ENCODE measurements at places on chromosomes 3 and 15.
A peak's percentile ranks its signal among the peaks of the same experiment; 100 is the strongest.

DNA sequence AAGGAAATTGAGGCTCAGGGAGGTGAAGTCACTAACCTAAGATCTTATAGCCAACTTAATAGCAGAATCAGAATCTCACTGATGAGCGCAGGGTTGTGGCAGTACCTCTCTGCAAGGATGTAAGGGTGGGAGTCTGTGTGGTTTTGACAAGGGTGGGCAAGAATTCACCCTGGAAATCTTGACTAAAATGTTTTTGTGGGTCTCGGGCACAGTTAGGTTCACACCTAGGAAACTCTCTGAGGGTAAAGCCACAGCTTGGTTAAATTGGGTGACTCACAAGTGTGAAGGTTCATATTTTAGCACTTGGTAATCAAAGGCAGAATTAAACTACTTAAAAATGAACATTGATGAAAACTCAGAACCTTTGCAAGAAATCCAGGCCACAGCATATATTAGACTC lies 178.2 kb upstream of the EOMES start:
- DNase-seq = no peak

DNA sequence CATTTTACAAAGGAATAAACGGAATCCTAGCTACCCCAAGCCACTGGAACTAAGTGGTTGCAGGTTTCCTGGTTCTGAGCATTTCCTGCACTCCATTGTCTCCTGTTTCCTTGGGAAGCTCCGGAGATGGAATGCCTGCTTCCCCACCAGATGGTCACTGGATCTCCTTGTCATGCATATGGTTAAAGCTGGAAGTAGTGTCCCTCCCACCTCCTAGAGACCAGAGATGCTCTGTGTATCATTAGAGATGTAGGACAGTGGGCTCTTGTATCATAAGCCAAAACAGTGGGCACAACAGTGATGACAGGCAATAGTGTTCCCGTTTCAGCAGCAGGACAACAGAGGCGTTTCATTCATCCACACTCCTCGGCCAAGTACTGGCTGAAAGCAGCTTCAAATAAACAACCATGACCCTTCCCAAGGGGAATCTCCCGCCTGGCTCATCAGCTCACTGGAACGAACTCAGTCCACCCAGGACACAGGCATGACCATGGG lies 136.2 kb upstream of the EIF1B start:
- no peak for DNase-seq

- peak; percentile 68 for DNase-seq
These were observed 735 bp downstream of the GOLGA8B start for GRCh38 chr15:34582461-34583371.

DNA sequence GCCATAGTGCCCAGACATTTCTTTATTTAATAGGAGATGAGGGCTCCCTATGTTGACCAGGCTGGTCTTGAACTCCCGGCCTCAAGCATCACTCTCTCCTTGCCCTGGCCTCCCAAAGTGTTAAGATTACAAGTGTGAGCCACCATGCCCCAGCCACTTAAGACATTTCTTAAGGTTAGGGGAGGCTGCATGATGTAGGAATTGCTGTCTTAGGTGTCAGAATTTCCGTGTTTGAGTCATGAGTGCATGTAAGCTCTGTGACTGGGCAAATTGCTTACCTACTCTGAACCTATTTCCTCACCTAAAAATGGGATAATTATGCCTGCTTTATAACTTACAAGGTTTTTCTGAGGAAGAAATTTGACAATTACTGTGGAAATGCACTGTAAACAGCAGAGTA lies 34.2 kb upstream of the SIAH2 start:
- DNase-seq = no peak

GRCh38 chr15:83287541-83288027 lies 3.1 kb upstream of the BNC1 start:
- no peak for DNase-seq

DNA sequence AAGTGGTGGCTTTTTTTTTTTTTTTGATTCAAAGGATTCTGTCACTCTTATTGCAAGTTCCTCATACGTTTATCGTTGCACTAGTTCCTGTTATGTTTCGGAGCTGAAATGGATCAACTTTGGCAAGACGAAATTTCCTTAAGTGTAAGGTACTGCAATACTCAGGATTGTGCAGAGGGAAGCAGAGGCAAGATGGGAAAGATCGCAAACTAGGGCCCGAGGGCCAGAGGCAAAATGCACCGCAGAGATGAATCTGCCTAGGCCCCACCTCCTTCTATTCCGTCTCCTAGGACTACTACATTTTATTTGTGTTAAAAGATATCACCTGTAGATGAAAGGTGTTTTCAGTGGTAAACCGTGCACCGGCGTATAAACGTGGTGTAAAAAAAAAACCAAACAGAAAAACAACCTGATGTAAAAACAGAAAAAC lies 331 bp downstream of the RNU6-1 start:
- peak; percentile 72 for DNase-seq

DNA sequence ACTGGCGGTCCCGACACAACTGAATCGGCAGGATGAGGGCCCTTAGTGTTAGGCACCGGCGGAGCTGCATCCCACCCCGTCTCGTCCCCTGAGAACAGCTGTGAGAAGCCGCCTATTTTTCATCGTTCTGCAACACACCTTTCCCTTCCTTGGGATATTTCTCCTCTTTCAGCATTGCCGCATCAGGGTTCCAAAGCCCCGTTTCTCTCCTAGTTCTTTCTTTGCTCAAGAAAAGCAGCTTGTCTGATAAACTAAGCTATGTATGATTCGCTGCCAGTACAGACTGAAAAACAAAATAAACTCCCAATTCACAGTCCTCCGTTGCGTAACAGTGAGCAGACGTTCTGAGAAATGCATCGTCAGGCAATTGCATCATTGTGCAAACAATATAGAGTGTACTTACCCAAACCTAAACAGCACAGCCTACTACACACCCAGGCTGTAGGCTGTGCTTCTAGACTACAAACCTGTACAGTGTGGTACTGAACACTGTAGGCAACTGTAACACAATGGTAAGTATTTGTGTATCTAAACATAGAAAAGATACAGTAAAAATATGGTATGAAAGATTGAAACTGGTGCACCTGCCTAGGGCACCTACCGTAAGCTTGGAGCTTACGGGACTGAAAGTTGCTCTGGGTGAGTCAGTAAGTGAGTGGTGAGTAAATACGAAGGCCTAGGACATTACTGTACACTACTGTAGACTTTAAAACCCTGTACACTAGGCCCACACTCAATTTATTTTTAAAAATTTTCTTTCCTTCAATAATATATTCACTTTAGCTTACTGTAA lies 8.9 kb upstream of the ADAMTS17 start:
- no peak for DNase-seq

- DNase-seq = no peak
These were observed 47.0 kb downstream of the SUSD5 start for GRCh38 chr3:33171580-33171979.

DNA sequence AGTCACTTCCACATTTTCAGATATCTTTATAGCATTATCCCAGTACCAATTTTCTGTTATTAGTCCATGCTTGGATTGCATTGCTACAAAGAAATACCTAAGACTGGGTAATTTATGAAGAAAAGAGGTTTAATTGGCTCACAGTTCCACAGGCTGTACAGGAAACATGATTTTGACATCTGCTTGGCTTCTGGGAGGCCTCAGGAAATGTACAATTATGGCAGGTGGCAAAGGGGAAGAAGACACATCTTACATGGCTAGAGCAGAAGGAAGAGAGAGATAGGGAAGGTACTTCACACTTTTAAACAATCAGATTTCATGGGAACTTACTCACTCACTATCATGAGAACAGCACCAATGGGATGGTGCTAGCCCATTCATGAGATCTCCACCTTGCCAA lies 172.3 kb upstream of the GPR149 start:
- no peak for DNase-seq

- DNase-seq = no peak
These were observed 139.2 kb downstream of the TPRA1 start for GRCh38 chr3:127451321-127451720.

DNA sequence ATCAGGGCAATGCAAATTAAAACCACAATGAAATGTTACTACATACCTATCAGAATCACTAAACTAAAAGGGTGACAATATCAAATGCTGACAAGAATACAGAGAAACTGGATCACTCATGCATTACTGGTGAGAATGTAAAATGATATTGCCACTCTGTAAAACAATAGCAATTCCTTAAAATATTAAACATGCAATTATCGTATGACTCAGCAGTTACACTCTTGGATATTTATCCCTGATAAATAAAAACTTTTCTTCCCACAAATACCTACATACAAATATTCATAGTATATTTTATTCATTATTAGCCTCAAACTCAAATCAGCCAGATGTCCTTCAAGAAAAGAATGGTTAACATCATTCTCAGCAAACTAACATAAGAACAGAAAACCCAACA lies 25.9 kb upstream of the RAB6B start:
- DNase-seq = no peak

DNA sequence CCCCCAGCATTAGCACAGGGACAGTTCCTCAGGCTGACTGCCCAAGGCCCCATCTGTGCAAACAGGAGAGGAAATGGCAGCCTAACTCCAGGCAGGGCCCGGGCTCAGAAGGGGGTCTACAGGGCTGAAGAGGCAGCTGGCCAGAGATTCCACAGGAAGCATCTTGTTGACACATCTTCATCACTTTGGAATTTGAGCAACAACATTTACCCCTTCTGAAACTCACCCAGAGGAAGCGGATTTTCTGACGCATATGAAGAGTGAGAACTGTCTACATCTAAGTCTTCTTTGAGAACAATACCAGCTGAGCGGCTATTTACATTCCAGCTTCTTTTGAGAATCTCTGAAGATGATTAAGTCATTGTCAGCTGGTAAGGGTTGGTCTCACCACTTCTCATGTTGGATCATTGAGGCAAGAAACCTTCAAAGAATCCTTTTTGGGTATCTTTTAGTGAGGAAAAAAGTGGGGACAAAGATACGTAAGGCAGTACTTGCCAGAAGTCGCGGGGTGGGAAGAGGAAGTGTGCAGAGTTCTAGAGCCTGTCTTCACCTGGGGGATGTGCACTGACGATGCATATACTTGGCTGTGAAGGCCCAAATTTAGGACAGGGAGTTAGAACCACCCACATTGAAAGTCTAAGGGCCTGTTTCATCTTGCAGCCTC lies 25.4 kb upstream of the SRP14 start:
- DNase-seq = peak; percentile 87

- DNase-seq = no peak
These were observed 49.0 kb upstream of the EPHA3 start for GRCh38 chr3:89058371-89058770.

DNA sequence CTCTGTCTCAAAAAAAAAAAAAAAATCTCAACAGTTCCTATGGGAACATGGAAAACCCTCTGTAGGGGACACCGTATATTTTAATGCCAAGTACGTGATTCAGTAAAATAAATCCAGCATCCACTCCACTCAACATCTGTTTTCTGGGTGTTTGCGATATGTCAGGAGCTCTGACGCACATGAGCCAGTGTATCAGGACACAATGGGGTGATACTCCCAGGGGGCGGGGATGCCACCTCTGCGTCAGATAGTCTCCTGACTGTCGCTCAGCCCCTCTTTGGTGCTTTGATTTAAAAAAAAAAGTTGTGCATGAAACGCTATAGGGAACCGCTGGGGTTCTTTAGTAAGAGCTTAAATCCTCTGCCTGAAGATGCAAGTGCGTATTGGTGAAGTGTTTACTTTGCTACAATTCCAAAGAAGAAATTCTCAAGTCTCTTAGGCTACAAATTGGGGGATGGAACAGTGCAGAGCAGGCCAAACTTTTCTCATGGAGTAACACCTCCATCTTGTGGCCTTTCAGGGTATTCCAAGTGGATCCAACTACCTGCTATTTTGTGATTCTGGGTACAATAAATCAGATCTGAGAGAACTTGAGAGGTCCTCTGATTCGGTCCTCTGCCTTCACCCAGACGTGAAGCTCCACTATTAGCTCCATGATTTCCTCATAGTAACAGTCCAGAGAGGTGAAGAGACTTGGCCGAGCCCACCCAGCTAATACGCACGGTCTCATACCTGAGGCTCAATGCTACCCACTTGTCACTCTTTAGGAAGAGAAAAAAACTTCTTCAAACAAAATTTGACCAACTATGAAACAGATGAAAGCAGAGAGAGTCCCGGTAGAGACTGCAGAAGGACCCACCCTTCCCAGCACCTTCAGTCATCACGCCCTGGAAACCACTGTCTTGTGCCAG lies 9.3 kb upstream of the NR2E3 start:
- peak; percentile 54 for DNase-seq

DNA sequence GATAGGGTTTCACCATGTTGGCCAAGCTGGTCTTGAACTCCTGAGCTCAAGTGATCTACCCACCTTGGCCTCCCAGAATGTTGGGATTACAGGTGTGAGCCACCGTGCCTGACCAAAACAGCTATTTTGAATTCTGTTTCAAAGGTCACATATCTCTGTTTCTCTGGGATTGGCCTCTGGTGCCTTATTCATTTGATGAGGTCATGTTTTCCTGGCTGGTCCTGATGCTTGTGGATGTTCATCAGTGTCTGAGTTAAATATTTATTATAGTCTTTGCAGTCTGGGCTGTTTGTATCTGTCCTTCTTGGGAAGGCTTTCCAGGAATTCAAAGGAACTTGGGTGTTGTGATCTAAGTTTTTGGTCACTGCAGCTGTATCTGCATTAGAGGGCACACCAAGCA lies 5.1 kb downstream of the PATL2 start:
- DNase-seq = no peak

- peak; percentile 17 for DNase-seq
These were observed 64.9 kb downstream of the DPH6 start for GRCh38 chr15:35481064-35481463.

DNA sequence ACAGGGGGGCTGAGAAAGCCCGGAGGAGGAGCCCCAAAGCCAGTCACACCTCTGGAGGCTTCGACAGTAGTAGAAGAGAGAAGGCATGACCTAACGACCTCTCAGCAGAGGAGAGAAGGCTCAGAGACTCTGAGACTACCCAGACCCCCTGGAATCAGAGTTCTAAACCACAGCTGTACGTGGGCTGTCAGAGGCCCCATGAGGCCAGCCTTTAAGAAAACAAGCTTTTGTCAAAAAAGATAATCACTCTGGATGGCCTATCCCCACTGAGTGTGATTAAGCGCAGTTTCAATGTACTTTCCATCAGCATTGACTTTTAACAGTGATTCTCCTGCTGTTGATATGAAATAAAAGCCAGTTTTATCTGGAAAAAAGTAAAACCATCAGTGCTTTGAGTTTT lies 330.3 kb downstream of the CLSTN2 start:
- peak; percentile 26 for DNase-seq

- no peak for DNase-seq
These were observed 303.3 kb upstream of the CBLB start for GRCh38 chr3:106172101-106172500.

DNA sequence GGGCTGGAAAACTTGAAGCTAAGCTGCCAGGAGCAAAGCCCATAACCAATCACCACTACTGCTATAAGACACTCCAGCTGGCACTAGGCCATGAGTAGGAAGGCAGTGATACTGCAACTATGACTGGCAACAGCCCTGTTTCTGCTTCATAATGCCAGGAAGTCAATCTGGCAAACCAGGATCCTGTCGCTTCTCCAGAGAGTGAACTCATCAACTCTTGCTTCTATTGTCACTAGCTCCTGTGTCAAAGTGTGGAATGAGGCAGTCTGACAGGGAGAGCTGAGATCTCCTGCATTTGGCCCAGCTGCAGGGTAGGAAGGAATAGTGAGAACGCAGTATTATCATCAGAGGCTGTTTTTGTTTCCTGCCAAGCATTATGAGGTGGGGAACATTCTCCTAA lies 105.3 kb downstream of the CTNNB1 start:
- DNase-seq = peak; percentile 47

- no peak for DNase-seq
These were observed 7.6 kb downstream of the ANXA2 start for GRCh38 chr15:60390231-60390630.

- no peak for DNase-seq
These were observed 169.7 kb downstream of the FHIT start for GRCh38 chr3:61081554-61081953.

GRCh38 chr15:50148362-50148963 lies 29.4 kb upstream of the ATP8B4 start:
- peak; percentile 69 for DNase-seq

GRCh38 chr3:16392717-16393116 lies 120.8 kb downstream of the RFTN1 start:
- DNase-seq = no peak

Data from NCI-H69 (cell line).